ENCODE measurements at places on chromosomes 2 and 18.

GRCh38 chr2:10235909-10236550, 66.7 kb upstream of the HPCAL1 start:
- no peak for DNase-seq

GRCh38 chr2:17306706-17307105, 211.5 kb downstream of the RAD51AP2 start:
- no peak for DNase-seq

DNA sequence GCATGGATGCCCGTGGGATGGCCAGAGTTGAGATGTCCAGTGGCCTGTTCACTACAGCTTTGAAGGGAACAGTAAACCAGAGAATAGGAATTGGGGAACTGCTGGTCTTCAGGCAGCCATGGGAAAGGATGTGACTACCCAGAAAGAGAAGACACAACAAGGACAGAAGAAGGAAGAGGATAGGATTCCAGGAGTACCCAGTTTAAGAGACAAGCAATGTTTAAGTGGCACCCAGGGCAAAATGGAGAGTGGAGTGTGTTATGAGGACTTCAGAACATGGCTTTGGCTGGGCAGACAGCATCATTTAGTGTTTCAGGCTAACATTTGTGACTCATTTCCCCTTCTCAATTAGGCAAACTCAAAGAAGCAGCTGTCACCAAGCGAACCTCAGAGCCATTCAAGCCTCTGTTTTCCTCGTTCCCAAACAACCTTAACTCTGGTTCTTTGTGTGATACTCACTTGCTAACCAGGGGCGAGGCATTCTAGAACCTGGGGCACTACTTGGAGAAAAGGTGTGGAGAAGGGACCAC, 4.0 kb upstream of the FAM124B start:
- no peak for DNase-seq

DNA sequence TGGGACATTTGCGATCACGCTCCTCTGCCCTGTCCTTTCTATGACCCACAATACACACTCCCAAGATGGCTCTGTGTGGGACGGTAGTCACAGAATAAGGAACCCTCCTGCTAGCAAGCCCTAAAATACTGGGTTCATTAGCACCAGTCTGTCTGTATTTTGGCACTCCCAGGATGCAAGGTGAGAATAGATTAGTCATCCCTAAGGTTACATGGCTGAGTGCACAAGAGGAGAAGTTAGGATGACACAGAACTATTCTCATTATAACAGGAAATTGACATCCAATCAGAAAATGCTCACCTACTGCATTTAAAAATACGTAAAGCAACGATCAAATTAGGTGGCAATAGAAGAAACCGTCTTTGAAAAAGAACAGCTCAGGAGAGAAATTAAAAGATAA, 590.2 kb downstream of the EPHA4 start:
- no peak for DNase-seq

DNA sequence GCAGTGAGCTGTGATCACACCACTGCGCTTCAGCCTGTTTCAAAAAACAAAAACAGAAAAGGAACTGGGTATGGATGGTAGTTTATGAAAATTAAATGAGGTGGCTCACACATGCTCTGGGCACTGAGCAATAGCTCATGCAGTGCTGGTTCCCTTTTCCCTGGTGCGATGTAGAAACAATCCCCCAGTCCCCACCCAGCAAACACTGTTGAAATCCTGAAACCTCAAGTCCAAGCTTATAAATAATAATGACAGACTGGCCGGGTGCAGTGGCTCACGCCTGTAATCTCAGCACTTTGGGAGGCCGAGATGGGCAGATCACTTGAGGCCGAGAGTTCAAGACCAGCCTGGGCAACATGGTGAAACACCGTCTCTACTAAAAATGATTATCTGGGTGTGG, 55.4 kb upstream of the SMAD2 start:
- DNase-seq, result no peak

- DNase-seq, result no peak
These were observed 165.3 kb downstream of the ATAD2B start for GRCh38 chr2:23761638-23762037.

DNA sequence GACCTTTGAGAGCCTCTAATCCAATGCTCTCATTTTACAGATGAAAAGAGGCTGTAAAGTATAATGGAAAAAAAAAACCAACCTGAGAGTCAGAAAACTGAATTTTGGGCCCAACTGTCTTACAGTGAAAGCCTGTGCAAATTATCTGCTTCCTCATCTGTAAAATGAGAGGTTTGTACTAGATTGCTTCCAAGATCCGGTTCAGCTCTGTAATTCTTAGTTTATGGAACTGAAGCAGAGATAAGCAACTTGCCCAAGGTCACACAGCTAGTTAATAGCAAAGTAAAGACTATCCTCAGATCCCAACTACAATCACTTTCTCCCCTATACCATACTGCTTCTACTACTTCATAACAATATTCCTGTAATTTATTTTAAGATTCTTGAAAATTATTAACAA, 6.3 kb downstream of the TLK1 start:
- DNase-seq, result no peak

- peak; percentile 51 for DNase-seq
These were observed 13.5 kb upstream of the ZAP70 start for GRCh38 chr2:97699765-97700444.

GRCh38 chr2:197940382-197940781, 136.0 kb downstream of the PLCL1 start:
- DNase-seq, result no peak

DNA sequence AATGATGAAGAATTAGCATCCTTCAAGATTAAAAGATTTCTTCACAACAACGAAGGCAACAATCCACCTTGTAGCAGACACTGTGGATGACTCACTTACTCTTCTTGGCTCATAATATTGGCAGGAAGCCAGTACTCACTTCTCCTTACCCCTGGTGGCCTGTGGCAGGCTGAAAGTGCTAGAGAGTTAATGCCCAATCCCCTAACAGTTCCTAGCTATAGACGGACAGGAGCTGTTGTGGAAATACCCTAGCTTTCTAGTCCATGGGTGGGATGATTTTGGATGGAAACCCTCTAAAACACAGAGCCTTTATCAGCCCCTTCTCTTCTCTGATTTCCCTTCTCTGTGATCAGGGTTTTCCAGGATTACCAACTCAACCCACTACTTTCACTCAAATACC, 128.6 kb upstream of the NYAP2 start:
- DNase-seq, result peak; percentile 62

DNA sequence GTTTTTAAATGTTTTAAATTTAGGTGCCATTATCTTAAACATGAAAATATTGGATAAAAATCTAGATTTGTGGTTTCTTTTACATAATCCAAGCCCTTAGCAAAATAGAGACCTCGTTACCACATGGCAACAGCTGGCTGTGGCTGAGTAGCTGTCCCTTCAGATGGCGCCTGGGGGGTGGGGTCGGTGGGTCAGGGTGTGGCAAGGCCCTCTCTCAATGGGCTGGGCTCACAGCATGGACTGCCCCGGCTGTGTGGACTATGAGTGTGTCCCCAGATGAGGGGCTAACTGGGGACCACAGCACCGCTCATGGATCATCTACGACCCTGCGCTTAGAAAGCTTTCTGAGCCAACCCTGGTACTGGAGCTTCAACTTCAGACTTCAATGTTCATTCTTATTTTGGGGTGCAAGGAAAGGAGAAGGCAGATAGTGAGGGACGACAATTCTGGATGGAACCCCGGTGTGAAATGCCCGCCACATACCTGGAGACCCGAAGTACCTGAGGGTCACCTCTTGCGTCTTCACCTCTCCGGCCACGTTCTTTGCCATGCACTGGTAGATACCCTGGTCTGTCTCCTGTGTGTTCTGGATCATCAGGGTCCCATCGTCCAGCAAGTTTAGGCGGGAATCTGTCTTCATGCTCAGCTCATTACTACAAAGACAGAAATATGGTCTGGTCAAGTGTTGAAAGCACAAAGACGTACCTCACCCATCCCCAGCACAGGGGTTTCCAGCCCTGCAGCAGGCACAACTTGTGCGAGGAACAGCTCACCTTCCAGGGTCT, 71.0 kb downstream of the PXDN start:
- no peak for DNase-seq

GRCh38 chr2:17876590-17876989, 1.9 kb upstream of the KCNS3 start:
- no peak for DNase-seq

DNA sequence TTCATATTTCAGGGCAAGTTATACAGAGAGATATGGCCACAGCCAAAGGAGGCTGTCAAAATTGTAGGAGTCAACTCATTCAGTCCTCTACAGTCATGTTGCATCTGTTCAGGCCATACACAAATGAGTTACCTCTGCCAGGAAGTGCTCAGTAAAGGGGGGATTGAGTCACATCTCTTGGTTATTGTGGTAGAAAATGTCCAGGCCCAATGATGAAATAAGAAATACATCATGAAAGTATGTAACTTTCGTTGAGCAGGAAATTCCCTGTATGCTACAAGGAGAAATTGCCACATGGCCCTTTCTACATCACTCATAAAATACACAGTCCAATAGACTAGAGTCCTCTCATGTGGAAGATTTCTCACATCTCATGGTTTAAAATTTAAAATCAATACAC, 103.9 kb upstream of the COL3A1 start:
- DNase-seq, result peak; percentile 96

- no peak for DNase-seq
These were observed 13.5 kb upstream of the DARS1 start for GRCh38 chr2:135998879-135999278.

DNA sequence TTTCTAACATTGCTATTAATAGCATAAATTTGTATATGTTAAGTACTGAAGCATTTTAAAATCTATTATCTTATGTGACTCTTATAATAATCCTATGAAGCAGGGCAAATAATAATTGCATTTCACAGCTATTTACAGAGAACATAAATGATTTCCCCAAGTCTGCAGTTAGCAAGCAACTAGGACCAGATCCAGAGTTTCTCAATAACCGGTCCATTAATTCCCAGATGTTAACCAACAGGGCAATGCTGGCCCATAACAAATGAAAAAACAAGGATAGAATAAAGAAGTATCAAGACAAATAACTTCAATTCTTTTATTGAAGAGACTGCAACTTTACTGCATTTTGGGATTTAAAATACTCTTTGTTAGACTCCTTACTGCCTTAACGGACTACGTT, 91.7 kb upstream of the SPTBN1 start:
- DNase-seq, result no peak

DNA sequence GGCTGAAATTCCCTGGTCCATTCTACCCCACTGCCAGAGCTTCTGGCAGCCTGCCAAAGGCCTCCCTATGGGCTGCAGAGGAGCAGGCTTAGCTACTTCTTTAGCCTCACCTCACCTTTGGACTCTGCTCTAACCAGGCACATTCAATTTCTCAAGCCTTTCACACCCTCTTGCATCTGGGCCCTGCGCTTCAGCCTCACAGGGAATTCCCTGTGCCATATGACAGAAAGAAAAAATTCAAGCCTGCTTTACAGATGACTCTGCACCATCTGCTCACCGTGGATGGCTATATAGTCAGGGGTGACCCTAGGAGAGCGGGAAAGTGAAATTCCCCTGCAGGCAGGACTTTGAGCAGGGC, 62.5 kb downstream of the REEP1 start:
- peak; percentile 12 for DNase-seq

GRCh38 chr18:26547646-26548414, 523 bp downstream of the KCTD1 start:
- DNase-seq, result peak; percentile 83

- DNase-seq, result no peak
These were observed 46.5 kb downstream of the TWIST2 start for GRCh38 chr2:238894226-238894949.

DNA sequence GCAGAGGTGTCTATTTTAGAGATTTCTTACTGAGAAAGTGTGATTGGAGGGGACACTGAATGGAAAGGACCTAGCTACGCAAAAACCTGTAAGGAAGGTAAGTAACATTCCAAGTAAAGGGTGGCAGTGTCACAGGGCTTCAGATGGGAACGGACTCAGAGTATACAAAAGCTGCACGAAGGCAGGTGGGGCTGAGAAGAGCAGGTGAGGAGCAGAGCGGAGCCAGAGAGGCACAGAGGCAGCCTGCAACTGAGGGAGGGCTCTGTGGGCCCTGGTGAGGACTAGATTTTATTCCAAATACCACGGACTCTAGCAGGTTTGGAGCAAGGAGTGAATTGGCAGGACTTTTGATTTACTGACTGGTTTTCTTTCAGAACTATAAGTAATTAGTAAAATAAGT, 331.3 kb upstream of the PKDCC start:
- no peak for DNase-seq

DNA sequence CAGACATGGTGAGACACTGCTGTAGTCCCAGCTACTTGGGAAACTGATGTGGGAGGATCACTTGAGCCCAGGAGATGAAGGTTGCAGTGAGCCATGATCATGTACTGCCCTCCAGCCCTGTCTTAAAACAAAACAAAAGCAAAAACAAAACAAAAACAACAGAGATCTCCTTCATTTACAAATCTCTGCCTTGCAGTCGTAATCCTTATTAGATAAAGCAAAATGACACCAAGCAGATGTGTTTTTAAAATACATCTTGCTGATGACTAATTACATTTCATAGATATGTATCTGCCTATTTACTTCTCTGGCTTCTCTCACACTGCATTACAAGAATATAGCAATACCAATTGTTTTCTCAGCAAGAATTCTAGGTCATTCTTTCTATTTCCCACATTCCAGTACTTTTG, 22.8 kb downstream of the NFE2L2 start:
- DNase-seq, result peak; percentile 34

DNA sequence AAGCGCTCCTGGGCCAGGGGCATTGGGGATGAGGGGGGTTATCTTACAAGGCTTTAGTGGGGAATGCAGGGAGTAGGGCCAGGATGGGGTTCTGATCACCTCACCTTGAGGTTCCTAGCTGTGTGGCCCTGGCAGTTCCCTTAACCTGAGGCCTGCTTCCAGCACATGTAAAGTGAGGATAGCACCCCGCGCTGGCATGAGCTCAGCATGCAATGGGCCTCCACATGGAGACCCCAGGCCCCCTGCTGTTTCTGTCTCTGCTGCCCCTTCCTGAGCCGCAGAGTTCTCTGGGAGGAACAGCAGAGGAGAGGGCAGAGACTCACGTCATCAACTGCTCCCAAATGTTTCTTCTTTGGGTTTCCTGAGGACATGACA, 8.6 kb upstream of the TEX51 start:
- DNase-seq, result no peak

DNA sequence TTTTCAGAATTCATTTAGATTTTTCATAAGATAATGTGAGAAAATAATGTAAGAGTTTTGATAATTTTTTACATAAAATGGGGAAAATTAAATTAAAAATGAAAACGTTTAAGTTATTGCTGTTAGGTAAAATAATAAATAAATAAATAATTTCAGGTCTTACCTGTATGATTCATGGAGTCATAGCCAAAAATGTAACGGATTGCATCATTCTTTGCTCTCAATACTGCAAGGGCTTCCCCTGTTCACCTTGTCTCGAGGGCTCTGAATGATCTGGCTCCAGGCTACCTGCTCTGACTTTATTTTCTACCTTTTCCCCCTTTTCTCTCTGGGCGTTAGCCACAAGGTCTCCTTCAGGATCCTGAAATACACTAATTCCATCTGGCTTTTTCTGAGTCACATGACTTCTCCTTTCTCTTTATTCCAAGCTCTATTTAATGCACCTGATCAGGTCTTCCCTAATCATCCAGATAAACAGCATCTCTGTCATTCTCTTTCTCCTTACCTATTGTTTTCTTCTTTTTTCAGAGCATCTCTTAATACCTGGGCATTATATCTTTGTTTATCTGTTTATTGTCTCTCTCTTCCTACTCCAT, 30.0 kb upstream of the CFAP36 start:
- DNase-seq, result no peak

All from fibroblast of skin of abdomen (primary cell).